ENCODE measurements at places on chromosomes 4 and X.

GRCh38 chr4:57100979-57101651 lies 9.1 kb downstream of the IGFBP7 start:
- DNase-seq, result no peak

GRCh38 chrX:9072281-9072680 lies 38.4 kb upstream of the FAM9B start:
- DNase-seq, result no peak

DNA sequence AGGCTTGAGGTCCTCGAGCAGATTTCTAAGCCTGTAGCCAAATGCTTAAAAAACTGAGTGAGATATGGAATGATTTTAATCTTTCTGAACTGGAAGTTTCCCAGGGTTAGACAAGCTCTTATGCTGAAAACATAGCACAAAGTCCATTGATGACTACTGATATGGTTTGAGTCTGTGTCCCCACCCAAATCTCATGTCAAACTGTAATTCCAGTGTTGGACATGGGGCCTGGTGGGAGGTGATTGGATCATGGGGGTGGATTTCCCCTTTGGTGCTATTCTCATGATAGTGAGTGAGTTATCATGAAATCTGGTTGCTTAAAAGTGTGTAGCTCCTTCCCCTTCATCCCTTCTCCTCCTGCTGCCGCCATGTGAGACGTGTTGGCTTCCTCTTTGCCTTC lies 454.9 kb downstream of the SPRY1 start:
- no peak for DNase-seq

DNA sequence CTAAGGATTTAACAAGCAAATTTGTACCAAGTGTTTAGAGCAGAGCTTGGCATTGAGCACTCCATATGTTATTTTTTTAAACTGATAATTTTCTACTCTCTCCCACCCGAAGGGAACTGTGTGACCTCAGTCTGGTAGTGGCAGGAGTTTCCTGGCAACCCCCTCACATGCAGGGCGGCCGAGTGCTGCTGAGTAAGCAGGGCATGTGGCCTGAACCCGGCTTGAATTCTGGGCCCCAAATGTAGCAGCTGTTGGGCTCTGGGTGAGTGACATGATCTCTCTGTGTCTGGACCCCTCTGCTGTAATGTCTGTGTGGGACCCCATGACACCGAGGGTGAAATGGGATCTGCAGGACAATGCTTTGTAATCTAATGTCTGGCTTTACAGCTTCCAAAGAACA lies 13.6 kb upstream of the C4orf50 start:
- DNase-seq, result no peak

DNA sequence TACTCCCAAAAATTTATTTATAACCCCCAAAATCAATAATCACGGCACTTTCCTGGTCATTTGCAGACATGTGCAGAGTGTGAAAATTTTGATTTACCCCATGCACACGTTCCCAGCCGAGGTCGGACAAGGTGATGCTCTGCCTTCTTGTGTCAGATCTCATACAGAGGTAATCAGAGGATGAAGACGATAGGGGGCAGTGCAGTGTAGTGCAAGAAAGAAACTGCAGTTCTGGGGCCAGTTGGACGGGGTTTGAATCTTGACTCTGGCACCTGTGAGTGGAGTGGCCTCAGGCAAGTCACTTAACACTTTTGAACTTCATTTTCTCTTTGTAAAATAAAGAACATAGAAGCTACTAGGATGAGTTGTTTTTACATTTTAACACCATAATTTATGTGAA lies 88.4 kb downstream of the FRMPD3 start:
- DNase-seq, result peak; percentile 16

GRCh38 chrX:106728337-106728736 lies 1.8 kb downstream of the RNF128 start:
- no peak for DNase-seq

- no peak for DNase-seq
Observed at GRCh38 chr4:1535926-1536578, 129.8 kb upstream of the NKX1-1 start.

DNA sequence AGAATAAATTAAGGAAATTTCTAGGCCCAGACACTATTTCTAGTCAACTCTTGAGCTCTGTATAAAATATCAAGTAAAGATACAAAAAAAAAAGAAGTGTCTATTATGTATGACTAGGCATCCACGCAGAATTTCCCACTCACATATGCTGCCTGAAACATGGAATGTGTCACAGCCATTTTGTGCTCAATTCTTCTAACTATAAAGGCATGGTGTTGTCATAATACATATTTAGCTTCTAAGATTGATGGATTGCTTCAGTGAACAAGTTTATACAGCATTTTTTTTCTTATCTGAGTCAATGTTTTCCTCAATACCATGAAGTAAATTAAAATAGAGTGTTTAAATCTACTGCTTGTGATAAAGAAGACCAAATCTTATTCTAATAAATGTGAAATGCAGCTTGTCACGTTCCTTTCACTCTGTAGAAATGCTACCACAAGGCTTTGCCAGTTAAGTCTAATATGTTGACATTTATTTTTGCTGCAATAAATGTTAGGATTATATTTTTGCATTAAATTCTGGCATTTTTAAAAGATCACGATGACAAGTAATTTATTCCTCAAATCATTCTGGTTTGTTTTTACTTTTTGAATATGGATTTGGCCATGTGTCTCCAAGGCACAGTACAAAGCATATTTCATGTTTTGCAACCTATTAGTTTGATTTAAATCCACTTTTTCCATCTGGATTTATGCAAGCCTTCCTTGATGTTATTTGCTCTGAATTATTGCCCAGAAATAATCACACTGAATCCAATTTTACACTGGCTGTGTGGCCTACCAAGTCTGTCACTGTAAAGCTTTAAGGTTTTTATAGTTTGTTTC lies 1829.0 kb upstream of the PCDH7 start:
- DNase-seq, result no peak

DNA sequence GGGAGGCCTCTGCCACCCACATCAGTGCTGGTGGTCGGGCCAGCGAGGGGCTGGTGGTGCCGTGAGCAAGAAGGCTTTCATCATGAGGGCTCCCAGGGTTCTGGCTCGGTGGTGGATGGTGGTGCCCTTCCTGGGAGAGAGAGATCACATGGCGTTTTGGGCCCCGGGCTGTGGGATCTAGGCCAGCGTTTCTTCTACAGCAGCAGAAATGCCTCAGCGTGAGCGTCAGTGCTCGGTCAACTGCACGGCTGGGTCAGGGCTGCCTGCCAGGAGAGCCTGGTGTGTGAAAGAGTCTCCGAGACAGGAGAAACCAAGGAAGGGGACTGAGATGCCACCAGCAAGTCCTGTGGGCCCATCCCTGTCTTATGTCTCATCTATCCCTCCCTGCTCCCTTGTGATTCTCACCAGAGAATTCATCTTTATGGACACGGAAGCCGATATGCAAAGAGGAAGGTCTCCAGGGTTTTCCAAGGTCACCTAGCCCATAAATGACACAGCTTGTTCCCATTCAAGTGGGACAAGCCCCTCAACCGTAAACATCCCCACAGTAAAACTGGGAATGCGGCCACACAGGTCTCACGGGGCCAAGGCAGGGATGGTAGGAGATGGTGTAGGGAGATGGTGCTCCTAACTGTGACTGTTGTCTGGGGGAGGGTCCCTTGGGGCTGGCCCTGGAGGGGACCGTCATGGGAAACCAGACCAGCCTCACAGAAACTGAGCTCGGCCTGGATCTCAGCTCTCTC lies 99.2 kb downstream of the SORCS2 start:
- DNase-seq, result no peak

DNA sequence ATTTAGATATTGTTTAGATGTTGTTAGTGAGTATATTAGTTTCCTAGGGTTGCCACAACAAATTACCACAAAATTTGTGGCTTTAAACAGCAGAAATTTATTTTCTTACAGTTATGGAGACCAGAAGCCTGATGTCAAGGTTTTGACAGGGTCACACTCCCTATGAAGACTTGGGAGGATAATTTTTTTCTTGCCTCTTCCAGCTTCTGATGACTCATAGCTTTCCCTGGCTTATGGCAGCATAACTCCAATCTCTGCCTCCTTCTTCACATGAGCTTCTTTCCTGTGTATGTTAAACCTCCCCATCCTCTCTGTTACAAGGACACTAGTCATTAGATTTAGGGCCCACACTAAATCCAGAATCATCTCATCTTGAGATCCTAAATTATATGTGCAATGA lies 20.9 kb upstream of the RAB40A start:
- DNase-seq, result no peak

DNA sequence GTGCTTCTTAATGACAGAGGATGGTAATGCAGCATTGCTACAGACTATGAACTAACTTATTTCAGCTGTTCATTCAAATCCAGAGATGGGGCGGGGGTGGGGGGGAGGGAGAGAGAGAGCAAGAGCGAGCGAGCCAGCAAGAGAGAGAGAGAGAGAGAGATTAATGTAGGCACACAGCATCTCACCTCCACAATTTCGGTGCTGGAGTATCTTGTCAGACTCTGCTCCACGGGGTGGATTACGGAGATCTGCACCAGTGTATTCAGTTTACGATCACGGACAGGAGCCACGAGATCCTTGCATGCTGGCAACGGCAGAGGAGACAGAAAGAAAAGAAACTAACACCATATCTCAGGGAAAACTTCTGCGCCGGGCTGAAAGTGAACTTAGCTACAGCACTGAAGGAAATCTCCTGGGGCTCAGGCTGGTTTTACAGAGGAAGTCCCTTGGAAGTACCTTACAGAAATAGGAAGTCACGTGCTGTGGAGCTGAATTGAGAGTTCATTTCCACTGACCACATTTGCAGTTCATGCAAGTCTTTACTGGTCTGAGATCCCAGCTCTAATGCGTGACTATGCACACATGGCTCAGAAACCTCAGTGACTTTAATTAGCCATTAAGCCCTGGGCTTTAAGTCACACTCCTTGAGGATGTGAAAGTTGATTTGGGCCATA lies 440.9 kb downstream of the INPP4B start:
- DNase-seq, result peak; percentile 31

- DNase-seq, result no peak
Observed at GRCh38 chr4:143482840-143483239, 30.7 kb upstream of the SMARCA5 start.

- no peak for DNase-seq
Observed at GRCh38 chr4:75494563-75494962, 19.6 kb downstream of the RCHY1 start.

DNA sequence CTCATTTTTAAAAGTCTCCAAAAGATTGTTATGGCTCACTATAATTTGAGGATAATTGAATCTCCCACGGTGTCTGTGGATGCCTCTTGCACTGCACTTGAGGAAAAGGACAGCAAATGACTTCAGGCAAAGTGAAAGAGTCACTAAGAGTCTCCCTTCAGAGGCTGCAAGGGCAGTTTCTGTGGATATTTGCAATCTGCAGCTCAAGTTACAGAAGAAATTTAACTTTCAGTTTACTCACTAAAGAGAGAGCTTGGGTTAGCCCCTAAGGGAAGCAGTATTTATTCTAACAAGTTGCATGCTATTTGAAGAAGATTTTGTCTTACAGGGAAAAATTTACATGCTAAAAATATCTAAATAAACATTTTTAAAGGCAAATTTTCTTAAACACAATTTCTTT lies 912.0 kb upstream of the TENM3 start:
- no peak for DNase-seq

DNA sequence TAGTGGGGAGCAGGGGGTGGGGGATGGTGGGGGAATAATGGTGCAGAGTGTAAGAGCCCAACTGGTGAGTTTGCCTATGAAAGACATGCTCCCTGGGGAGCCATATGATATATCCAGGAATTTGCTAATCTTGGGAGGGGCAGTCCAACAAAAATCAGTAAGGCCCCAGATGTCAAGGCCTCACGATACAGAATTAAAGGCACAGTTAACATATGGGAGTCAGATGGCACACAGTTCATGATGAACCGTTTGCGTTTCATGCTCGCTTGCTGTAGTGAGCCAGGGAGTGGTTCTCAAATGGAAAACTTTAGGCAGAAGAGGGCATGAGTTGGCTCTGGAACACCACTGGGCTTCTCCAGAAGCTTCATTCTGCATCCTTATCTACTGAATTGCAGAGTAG lies 33.9 kb upstream of the VCX2 start:
- no peak for DNase-seq

DNA sequence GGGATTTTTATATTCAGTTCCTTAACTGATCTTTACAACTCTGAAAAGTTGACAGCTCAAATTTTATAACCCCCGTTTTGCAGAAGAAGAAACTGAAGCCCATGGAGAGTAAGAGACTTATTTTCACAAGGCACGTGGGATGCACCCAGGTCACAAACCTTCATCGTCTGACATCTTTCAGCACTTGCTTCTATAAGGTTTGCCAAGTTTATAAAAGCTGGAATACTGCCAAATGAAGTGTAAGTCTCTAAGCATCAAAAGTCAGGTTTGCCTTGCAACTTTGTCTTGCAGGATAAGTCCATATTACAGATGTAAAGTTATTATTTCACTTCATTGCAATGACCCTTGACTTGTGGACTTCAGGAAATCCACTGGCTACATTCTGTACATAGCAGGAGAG lies 6.3 kb upstream of the KCNIP4 start:
- no peak for DNase-seq

- DNase-seq, result peak; percentile 0
Observed at GRCh38 chrX:57453901-57454300, 137.9 kb upstream of the ZXDB start.

- DNase-seq, result no peak
Observed at GRCh38 chr4:44425614-44426208, 22.9 kb downstream of the KCTD8 start.

GRCh38 chr4:165627548-165627947 lies 245.5 kb upstream of the TLL1 start:
- no peak for DNase-seq

DNA sequence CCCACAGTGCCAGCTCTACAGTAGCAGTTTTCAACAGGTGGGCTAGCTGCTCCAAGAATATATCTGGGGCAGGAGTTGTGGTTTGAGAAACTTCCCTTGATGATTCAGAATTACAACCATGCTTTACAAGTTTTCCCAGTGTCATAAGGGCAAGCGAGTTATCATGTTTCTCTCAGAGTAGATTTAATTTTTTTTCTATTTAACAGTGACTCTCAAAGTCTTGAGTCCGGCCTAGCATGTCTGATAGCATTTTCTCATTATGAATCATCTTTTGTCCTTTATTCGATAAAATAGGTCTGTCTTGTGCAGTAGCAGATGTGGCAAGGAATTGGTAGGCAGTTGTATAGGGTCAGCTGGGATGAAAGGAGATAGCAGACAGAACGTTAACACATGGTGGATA lies 62.2 kb upstream of the SPANXD start:
- no peak for DNase-seq

DNA sequence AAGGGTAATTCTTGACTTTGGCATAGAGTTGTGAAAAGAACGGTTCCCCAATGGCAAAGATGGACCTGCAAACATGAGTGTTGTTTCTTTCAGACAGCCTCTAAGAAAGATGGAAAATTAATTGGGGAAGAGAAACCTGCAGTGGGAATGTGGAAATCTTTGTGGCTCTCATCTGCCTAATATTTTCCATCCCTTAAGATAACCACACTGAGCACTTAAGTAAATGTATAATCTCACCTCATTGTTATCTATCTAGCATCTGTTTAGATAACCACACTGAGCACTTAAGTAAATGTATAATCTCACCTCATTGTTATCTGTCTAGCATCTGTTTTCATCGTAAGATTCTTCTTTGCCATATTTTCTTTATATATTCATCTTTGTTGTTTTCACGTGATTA lies 149.3 kb downstream of the NWD2 start:
- DNase-seq, result no peak

GRCh38 chrX:118571836-118572235 lies 76.2 kb downstream of the DOCK11 start:
- no peak for DNase-seq

- DNase-seq, result no peak
Observed at GRCh38 chrX:11478026-11478425, 184.8 kb downstream of the AMELX start.

GRCh38 chr4:140426610-140427105 lies 790 bp downstream of the CLGN start:
- DNase-seq, result no peak

- DNase-seq, result no peak
Observed at GRCh38 chr4:78570117-78570516, 18.5 kb downstream of the ANXA3 start.

- no peak for DNase-seq
Observed at GRCh38 chr4:69936566-69936965, 5.7 kb downstream of the CSN1S1 start.

Data from activated CD4-positive, alpha-beta T cell treated with anti-CD3 and anti-CD28 coated beads, Interleukin-2, amount 50 U/mL, for 1 hour (primary cell).